ENCODE measurements at places on chromosomes 16 and 17.

- no peak for DNase-seq
Measured at GRCh38 chr17:37494971-37495370, 5.3 kb downstream of the DUSP14 start.

DNA sequence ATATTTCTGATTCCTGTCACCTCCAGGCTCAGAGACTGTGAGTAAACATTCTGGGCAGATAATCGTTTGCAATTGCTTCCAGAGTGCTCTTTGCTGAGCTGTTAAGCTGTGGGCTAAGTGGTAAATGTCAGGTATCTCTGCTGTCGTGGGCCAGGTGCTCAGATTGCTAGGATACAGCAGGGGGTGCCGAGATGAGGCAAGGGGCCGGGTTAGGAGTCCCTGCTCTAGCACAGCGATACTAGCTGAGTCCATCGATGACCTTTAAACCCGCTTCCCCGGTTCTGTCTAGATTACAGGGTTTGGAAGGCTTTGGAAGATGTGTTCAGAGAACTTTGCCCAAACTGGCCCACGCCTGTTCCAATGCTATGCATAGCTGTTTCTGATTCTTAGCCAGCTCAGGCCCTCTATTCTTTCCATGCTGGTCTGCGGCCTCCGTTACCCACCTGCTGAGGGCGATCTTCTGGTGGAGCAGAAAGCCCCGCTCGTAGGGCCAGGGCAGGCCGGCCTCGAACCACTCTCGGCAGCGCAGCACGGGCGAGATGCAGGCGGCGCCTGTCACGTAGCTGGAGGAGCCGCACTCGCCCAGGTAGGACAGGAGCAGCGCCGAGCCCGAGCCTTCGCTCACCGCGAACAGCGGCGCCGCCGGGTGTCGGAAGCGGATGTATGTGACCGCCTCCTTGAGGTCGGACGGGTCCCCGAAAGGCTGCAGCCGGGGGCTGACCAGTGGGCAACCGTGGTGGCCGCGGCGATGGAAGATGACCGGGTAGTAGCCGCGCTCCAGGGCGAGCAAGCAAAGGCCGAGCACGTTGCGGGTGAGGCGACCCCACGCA, 979 bp downstream of the ABHD15 start:
- DNase-seq: peak; percentile 57

DNA sequence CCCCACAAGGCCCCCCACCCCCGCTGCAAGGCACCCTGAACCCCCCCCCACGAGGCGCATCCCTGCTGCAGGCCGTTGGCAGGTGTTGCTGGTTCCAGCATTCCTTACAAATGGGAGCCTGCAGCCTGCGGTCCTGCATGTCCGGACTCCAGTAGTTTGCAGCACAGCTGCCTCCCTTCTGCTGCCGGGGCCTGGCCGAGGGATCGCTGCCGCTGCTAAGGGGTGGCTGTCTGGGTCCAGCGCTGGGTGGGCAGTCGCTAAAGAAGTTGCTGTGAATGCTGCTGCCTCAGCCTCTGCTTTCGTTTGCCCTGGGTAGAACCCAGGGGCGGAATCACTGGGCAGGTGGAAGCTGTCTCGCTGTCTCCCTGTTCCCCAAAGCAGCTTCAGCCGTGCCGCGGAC, 11.8 kb downstream of the UTS2R start:
- no peak for DNase-seq

DNA sequence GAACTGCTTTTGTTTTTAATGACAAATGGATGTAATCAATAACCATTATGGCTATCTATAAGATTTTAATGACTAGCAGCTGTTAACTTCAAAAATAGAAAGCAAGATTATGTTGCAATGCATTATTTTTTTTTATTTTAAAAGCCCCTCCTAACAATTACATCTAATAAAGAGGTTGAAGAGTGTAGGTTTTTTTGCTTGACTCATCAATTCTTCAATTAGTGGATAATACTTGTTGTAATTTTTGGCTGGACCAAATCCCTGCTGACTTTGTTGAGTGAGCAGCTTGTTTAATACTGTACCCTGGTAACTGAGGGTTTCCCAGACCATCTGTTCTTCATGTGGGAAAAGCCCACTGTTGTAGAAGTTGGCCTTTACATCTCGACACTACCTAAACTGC, 24.2 kb downstream of the KRT25 start:
- no peak for DNase-seq

GRCh38 chr16:67311607-67312488, 14.7 kb downstream of the KCTD19 start:
- DNase-seq: peak; percentile 79

DNA sequence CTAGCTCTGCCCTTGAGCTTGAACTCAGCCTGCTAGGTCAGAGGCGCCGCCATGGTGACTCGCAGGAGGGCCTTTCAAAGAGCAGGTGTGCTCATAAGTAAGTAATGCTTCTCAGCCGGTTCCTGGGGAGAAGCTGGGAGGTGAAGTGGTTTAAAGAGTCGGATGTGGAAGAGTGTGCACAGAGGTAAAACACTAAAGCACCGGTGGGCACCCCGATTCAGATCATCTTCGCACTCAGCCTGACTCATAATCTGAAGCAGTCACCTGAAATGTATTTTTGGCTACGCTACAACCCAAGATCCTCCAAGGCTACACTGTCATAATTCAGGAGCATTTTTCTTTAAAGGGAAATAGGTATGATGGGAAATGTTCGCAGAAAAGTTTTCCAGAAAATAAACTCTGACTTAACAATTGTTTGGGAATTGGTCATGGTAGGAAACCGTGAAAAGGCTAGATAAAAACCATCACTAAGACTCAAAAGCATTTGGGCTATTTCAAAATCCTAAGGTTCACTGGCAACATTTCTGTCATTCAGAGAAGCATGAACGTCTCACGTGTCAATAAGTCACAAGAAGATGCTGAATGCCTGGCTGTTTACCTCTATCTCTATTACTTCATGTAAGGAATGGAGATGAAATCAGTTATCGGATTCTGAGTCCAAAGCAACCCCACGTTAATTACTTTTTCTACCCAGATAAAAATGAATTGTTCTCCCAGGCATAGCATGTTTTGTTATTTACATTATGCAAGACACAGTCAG, 17.8 kb downstream of the CDH8 start:
- DNase-seq: no peak

DNA sequence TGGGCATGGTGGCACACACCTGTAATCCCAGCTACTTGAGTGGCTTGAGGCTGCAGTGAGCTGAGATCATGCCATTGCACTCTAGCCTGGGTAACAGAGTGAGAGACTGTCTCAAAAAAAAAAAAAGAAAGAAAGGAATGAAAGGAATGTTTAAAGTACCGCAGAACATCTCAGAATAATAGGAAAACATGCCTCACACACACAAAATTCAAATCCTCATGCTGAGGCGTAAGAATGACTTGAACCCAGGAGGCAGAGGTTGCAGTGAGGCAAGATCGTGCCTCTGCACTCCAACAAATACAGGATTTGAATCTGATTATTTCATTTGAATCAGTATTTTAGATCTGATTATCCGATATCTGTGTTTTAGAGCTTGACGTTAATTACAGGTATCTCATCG, 21.3 kb upstream of the GAA start:
- DNase-seq: no peak

GRCh38 chr16:83533193-83533592, 274.6 kb upstream of the HSBP1 start:
- no peak for DNase-seq

DNA sequence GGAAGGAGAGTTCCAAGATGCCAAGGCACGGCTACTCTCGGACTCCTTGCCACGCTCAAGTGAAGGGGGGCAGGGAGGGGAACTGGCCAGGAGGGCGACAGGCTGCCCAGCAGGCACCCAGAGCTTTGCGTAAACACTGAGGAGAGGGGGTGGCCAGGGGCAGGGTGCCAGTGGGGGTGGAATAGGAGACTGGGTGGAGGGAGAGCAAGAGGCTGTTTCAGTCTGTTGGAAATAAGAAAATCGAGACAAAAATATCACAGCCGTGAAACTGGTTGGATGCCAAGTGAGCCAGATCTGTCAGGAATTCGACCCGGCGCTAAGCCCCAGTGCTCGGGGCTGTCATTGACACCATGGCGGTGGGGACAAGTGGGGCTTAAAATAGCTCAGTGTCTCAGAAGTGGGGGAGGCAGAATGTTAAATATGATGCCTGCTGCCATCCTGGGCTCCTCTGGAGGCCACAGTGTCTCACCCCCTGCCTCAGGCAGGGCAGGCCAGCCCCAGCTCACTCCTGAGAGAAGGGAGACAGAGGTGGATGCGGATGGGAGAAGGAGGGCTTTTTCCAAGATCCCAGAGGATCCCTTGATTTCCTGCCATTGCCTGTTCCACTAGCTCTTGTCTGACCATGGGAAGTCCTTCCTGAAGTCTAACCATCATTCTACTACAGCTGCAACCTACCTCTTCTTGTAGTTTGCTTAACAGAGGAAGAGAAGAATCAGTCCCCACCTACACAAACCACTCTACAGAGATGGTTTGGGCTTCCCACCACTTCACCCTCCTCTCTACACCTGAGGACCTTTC, 9.5 kb downstream of the PNMT start:
- DNase-seq: no peak

DNA sequence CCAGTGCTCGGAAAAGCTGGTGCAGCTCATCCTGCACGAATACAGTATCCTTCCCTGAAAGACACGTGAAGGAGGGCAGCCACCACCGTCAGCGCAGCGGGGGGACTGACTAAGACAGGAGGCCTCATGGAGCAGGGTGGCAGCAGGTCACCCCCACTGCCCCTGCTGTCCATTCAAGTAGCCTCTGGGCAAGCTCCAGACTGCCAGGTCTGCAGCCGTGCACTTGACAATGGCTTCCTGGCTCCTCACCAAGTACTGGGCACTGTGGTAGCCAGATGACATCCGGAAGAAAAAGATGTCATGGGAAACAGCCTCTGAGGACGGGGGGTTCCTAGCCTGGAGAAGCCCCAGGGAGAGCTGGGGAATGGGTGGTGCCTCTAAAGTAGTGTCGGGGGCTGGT, 7.9 kb upstream of the MYO15A start:
- no peak for DNase-seq

- no peak for DNase-seq
Measured at GRCh38 chr17:61413661-61414126, 14.1 kb downstream of the TBX2 start.

- peak; percentile 13 for DNase-seq
Measured at GRCh38 chr17:68102318-68102758, 66.8 kb downstream of the KPNA2 start.

DNA sequence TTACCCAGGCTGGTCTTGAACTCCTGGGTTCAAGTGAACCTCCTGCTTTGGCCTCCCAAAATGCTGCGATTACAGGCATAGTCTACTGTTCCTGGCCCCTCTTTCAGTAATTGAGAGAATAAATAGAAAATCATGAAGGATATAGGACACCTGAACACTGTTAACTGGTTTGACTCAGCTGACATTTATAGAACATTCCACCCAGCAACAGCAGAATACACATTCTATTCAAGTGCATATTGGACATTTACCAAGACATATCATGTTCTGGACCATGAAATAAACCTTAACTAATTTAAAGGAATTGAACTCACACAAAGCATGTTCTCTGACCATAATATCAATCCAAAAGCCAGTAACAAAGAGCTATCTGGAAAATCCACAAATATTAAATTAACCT, 19.8 kb upstream of the BAIAP2 start:
- no peak for DNase-seq

GRCh38 chr17:81461607-81462500, 50.7 kb downstream of the ACTG1 start:
- no peak for DNase-seq

DNA sequence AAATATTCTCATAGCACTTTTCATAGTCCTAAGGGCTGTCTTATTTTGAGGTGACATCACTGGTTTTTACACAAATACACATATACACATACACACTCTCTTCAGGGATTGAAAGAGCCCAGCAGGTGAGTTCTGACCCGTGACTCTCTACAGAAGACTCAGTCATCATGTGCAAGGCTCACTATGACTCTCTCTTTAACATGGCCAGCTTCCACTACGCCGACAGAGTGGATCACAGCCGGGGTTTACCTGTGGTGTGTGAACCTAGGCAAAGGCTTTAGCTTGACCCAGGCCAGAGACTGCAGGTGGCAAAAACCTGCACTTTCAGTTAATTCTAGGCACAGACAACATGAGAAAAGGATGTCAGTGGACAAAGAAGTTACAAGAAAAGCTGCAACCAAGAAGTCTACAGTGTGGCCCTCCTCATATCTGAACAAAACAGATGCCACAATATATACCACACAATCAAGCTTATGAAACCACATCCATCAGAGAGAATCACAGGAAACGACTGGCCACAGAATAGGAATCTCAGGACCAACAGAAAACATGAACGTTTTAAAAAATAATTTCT, 56.5 kb downstream of the CYTH1 start:
- no peak for DNase-seq

DNA sequence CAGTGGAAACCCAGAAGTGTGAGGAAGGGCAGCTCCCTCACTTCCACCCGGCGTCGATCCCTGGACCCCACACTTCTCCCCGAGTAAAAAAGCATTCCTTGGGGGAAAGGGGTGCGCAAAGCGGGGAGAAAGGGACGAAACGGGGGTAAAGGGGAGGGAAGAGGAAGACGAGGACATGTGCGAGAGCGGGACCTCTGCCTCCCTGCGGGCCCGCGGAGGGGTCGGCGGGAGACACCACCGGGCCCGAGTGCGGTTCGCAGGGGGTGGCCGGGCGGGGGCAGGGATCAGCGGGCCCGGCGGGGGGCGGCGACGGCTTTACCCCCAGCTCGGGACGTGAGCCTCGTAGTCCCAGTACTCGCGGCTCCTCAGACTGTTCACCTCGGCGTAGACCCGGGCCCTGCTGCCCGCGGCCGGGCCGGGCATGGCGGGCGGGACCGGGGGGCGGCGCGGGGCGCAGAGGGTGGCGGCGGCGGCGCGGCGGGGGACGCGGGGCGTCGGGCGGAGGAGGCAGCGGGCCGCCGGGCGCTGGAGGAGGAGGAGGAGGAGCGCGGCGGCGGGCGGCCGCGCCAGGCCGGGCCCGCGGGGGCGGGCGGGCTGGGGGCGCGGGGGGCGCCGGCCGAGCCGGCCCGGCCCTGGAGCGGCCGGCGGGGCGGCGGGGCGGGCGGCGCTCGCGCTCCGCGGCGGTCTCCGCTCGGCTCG, 443 bp downstream of the CSNK2A2 start:
- DNase-seq: peak; percentile 14

DNA sequence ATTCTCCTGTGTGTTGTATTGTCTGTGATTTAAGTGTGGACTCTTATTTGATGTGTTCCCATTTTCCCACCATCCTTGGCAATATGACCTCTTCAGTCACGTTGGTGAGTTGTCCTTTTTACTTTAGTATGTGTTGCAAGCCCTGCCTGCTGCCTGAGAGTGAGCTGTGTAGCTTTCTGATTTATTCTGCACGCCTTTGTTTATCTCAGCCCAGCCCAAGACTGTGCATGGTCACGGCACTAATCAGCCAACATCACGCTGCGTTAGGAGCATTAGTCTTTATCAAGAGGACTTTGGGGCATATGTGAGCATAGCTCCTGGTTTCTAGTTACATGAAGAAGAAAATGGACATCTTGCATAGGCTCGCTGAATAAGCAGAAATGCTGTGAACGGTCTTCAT, 6.0 kb downstream of the TOM1L1 start:
- DNase-seq: no peak

GRCh38 chr16:87333101-87333500, 15.9 kb upstream of the C16orf95 start:
- no peak for DNase-seq

- DNase-seq: no peak
Measured at GRCh38 chr17:50311112-50311460, 34.8 kb upstream of the XYLT2 start.

GRCh38 chr17:67639555-67639954, 78.2 kb upstream of the NOL11 start:
- DNase-seq: no peak

- no peak for DNase-seq
Measured at GRCh38 chr17:63132459-63132911, 166.4 kb downstream of the TANC2 start.

- no peak for DNase-seq
Measured at GRCh38 chr17:16338391-16338790, 14.9 kb downstream of the CENPV start.

GRCh38 chr17:82804442-82805191, 35.2 kb downstream of the ZNF750 start:
- no peak for DNase-seq
